ENCODE measurements at places on chromosomes 1 and 21.

GRCh38 chr1:246577082-246577719, 10.9 kb downstream of the CNST start:
- DNase-seq: no peak

DNA sequence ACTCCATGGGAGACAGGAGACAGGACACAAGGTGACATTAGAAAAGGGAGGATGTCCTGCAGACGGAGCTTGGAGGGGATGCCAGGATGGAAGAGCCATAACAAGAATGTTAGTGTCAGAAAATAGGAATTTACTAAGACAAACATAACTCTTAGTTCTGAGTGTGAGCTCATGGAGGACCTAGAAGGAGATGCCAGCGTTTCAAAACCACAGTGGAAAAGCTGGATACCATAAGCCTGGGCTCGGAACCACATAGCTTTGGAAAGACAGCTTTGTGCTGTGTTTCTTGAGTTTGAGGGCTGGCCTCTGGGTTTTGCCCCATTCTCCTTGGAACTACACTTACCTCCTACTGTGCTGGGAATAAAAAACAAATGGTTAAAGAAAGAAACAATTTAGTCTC, 128.4 kb downstream of the S1PR1 start:
- no peak for DNase-seq

DNA sequence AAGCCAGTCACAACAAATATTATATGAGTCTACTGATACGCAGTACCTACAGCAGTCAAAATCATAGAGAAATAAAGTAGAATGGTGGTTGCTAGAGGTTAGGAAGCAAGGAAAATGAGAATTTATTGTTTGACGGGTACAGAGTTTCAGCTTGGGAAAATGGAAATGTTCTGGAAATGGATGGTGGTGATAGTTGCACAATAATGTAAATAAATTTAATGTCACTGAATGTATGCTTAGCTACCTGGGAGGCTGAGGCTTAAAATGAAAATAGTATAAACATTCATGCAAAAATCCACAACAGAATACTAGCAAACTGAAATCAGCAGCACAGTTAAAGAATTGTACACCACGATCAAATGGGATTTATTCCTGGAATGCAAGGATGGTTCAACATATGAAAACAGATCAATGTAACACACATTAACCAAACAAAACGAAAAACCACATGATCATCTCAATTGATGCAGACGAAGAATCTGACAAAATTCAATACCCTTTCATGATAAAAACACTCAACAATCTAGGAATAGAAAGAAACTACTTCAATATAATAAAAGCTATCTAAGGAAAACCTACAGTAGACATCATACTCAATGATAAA, 10.7 kb downstream of the TUT4 start:
- DNase-seq: no peak

DNA sequence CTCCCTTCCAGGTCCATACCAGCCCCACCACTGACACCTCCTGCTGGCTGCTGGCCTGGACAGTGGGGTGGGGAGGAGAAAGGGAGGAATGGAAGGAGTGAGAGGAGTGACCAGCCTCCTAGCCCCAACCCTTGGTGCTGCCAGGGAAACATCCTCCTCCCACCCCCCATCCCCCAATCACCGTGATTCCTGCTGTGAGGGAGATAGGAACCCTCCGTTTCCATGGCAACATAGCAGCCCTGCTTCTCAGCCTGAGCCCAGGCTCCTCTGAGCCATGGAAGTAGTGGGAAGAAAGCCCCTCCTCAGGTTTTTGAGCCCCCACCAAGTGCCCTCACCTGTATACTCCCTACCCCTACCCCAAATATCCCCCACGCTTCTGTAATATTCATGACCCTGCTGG, 44.4 kb upstream of the SCMH1 start:
- DNase-seq: no peak

DNA sequence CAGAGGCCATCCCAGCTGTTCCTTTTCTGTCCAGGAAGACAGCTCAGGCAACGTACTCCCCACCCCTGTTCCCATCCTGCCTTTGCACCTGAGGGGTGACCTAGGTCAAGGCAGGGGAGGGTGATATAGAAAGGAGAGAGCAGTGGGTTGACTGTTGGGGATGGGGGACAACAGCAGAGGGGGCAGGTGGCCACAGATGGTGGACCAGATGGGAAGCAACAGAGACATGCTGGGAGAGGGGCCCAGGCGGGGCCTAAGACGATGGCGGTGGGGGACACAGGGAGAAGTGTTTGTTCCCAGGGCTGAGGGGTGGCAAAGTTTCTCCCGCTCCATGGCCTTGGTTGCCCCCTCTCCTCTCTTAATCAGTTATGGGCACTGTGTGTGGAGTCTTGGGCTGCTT, 6.3 kb downstream of the CELSR2 start:
- no peak for DNase-seq

DNA sequence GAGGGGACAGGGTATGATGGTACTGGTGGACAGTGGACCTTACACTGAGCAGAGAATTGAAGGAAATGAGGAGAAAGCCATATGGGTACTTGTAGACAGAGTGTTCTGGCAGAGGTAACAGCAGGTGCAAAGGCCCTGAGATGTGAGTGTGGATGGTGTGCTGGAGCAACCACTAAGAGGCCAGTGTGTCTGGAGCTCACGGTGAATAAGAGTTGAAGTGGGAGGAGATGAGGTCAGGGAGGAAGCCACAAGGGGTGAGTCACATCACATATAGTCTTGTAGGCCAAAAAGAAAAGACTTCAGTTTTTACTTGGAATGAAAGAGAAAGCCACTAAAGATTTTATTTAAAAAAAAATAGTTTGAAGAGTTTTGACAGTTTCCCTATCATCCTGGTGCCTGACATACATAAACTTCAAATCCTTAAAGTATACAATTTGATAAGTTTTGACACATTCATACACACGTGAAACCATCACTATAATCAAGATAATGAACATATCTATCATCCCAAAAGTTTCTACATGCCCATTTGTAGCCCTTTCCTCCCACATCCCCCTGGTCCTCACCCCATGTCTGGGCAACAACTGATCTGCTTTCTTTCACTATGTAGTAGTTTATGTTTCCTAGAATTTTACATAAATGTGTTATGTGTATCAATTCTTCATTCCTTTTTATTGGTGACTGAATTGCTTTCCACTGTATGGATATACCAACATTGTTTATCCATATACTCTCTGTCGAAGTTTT, 148.4 kb downstream of the GPATCH2 start:
- peak; percentile 46 for DNase-seq

- no peak for DNase-seq
These were observed 28.5 kb downstream of the KCND3 start for GRCh38 chr1:111961016-111961415.

- DNase-seq: no peak
These were observed 98.9 kb upstream of the WNT4 start for GRCh38 chr1:22241811-22242210.

DNA sequence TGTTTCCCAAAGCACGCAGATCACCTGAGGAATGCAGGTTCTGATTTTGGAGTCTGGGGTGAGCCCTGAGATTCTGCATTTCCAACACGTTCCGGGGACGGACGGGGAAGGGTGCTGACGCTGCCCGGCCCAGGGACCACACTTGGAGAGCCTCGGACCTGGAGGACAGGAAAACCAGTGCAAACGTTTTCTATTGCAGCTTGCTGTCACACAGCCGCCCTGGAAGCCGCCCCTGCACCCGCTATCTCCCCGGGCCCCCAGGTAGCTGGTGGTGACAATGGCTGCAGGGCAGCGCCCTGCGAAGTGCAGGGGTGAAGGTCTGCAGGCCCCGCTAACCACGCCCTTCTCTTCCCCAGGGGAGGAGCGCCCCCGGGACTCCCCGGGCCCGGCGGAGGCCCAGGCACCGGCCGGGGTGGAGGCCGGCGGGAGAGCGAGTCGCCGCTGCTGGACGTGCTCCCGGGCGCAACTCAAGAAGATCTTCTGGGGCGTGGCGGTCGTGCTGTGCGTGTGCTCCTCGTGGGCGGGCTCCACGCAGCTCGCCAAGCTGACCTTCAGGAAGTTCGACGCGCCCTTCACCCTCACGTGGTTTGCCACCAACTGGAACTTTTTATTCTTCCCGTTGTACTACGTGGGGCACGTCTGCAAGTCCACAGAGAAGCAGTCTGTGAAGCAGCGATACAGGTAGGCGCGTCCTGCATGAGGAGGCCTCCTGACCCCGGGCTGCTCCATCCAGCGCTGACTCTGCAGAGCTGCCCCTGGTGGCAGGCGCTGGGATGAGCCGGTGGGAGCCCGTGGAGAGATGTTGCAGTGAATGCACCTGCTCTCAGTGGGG, 142.0 kb upstream of the COA6 start:
- no peak for DNase-seq

DNA sequence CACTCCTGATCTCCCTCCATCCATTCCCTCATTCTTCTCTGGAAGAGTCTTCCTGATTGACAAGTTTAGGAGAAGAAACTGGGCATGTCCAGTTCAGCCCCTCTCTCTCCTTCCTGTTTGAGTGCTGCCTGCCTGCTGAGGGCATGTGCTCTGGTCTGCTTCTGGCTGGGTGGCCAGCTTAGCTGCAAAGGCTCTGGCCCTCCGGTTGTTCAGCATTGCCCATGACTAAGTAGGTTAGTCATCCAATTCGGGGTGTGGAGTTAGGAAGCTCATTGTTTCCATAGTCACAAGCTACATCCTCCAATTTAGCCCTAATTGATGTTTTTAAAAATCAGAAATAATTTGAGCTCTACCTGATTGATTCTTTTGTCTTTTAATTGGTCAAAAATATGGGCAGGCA, 25.6 kb upstream of the PLA2G2E start:
- peak; percentile 84 for DNase-seq

DNA sequence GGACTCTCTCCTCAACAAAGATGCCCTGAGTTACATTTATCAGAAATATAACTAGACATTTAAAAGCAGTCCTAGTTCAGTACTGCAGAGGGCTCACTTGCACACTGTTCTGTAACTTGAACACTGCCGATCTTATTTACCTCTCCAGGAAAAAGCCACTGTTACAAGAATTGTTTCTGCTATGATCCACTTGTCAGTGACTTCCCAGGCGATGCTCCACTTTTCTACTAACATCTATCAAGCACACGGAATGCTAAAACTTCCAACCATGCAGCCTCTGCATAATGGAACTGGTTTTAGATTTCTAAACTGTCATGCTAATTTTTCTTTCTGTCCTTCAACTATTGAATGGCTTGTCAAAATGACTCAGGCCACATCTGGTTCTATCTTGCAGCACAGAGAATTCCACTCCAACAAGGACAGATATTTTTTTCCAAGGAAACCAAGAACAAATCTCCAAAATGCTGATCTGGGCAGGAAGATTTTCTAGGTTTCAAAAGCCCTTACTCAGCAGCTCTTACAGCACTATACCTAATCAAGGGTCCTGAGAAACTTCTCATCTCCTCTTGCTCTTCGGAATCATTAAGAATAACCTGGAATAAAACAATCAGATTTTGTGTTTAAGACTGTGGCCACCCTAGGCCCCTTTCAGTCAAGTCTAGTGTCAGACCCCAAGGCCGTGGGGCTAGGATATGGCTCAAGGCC, 9.9 kb downstream of the SEC16B start:
- DNase-seq: peak; percentile 51

- no peak for DNase-seq
These were observed 102.3 kb upstream of the IPO9 start for GRCh38 chr1:201726700-201727099.

GRCh38 chr1:97693601-97694000, 227.2 kb downstream of the DPYD start:
- DNase-seq: no peak

- DNase-seq: no peak
These were observed 3.3 kb downstream of the NCMAP start for GRCh38 chr1:24558902-24559791.

DNA sequence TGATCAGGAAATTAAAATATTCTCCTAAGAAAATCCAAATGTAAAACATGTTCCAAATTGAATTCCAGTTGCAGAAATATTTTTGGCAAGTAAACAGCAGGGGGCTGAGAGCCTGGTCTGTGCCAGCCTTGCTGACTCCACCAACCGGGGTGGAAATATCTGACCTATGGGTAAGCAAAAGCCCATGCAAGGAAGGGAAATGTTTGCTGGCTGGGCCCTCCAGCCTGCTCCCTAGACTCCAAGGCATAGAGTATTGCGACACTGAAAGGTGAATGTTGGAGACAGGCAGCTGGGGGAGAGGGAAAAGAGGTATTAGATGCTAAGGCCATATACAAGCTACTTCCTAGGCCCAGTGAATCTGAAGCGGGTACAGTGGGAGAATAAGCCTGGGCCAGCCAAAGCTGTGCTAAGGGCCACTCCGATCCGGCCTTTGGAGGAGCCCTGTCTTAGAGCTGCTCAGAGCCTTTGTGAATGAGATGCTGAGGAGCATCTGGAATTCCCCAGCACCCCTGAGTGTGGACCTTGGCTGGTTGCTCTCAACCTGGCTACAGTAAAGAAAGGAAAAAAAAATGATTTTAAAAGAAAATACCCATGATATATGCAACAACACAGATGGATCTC, 24.9 kb upstream of the ATP1B1 start:
- DNase-seq: no peak

- no peak for DNase-seq
These were observed 39.8 kb upstream of the RAB4A start for GRCh38 chr1:229230893-229231753.

GRCh38 chr1:234775477-234776246, 165.7 kb upstream of the IRF2BP2 start:
- DNase-seq: no peak

DNA sequence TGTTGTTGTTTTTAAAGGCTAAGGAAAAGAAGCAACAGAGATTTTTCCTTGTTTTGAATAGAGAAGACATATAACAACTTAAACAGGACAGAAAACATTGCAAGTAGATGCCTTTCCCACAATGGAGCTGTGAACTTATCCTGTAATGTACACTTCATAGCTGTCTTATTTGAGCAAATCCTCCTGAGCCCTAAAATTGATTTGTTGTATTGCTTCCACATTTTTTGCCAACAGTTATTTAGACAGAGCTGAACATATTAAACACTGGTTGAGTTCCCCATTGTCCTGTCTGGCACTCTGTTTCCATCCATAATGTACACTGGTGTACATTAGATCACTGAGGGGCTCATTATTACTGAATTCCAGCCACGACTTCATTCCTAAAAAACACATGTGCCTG, 32.2 kb downstream of the CACHD1 start:
- DNase-seq: no peak

GRCh38 chr1:41380195-41380594, 19.0 kb downstream of the FOXO6 start:
- no peak for DNase-seq

DNA sequence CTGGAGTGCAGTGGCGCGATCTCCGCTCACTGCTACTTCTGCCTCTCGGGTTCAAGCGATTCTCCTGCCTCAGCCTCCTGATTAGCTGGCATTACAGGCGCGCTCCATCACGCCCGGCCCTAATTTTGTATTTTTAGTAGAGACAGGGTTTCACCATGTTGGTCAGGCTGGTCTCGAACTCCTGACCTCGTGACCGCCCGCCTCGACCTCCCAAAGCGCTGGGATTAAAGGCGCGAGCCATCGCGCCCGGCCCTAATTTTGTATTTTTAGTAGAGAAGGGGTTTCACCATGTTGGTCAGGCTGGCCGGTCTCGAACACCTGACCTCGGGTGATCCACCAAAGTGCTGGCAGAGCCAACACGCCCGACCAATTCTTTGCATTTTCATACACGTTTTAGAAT, 48.0 kb upstream of the LCE5A start:
- DNase-seq: no peak
